ENCODE measurements at places on chromosomes 7 and 10.
A peak's percentile ranks its signal among the peaks of the same experiment; 100 is the strongest.

- DNase-seq, result no peak
These were observed 186.7 kb upstream of the KLF6 start for GRCh38 chr10:3971713-3972112.

GRCh38 chr10:27820637-27821036, 75.0 kb upstream of the MKX start:
- DNase-seq, result no peak

DNA sequence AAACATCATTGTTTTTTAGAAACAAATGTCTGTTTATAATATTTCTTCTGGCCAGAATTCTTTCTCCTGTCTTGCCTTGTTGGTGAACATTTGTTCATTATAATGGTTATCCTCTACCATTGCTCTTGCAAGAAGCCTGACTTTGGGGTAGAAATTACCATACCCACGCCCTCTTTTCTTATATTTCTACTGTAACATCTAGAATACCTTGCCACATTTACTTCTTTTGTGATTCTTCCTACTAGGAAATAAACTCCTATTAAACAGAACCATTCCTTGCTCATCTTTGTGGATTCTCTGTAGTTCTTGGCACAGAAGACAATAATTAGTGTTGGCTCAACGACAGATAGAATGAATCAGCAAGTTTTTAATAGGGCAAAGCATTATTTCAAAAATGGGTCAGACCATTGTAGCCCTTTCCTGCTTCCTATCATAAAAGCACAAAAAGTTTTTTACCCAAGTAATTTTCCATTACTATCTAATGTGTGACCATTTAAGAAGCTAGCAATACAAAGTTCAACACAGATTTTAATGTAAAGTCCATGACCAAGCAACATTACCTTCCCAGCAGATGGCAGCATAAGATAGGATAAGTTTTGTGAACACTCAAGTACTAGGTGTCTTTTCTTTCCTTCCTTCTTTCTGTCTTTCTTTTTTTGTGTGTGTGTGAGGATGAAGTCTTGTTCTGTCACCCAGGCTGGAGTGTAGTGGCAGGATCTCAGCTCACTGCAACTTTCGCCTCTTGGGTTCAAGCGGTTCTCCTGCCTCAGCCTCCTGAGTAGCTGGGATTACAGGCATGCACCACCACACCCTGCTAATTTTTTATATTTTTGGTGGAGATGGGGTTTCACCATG, 270.4 kb downstream of the HGF start:
- DNase-seq, result no peak

DNA sequence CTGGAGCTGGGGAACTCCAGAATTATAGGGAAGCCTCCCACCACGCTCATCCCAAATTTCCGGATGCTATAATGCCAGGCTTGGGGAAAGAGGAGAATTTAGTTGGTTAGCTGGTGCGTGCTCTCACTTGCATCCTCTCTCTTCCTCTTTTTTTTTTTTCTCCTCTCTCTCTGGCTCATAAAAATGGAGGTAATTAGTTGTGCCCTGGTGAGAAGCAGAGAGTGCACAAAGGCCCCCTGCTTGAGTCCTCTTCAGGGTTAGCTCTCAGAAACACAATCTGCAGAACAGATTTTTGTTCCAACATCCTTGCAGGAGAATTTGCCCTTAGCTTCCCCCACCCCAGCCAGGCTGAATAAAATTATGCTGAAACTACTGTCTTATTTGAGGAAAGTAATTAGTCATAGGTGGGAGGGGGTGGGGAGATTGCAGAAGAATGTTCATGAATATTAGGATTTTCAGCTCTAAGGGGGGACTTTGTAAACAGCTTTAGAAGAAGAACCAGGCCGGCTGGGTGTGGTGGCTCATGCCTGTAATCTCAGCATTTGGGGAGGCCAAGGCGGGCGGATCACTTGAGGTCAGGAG, 7.6 kb downstream of the SERPINE1 start:
- DNase-seq, result no peak

DNA sequence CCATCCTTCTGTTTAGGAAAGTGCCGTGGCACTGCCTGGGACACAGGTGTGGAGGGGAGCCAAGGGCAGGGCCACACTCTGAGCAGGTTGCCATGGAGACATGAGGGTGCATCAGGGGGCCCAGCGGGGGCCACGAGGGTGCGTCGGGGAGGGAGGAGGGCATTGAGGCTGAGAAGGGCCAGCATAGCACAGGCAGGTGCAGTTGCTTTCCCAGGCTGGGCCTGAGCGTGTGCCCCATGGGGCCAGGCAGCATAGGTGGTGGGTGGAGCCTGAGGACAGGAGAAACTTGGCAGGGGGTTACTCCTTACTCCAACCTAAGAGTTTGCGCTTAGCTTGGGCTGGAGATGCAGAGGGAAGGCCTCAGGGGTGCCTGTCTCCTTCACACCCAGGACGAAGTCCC, 15.2 kb downstream of the YKT6 start:
- DNase-seq, result no peak

- DNase-seq, result peak; percentile 44
These were observed 708 bp upstream of the GPR85 start for GRCh38 chr7:113087071-113087998.

DNA sequence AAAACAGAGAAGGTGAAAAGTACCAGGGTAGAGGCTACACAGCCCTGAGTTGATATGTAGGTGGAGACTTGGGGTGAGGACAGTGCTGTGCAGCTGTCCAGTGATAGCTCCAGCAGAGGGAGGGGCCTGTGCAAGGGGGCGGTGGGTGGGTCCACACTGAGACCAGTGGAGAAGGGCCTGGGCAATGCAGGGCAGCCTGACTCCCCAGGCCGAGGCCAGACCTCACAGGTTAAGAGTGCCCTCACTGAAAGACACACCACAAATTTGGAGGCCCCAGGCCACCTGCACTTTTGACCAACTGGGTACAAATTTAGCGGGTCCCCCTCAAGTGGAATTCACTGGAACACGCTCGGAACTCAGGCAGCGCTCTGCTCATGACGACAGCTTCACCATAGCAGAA, 6.7 kb upstream of the RASGEF1A start:
- DNase-seq, result no peak

DNA sequence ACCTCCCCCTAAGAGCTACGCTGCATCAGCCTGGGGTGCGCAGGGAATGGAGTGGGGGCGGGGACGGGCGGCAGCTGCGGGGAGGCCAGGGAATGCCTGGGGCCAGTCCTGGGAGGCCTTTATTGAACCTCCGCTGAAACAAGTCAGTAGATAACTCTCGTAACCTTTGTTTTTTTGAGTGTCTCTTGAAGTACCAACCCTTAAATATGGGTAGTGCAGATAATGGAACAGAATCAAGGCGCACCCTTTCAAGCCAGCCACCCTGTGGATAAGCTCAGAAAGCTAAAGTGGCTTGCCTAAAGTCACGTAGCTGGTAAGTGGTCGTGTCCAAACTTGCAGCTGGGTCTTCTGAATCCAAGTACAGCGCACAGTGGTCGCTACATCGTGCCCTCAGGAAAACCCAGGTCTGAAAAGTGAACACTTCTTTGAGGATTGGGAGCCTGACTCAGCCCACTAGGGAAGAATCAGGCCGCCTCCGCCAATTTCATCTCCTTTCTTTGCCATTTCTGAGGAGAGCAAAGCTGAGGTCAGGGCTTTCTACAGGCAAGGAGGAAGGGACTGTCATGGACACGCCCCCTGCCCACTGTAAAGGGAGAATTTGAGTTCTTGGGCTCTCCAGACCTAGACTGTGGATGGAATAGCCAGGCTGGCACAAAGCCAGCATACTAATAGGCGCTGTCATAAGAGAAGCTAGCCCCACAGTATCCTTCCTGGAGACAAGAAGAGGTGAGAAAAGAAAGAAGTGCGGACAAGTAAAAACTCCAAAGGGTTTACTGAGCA, 3.2 kb upstream of the EGR2 start:
- no peak for DNase-seq

GRCh38 chr10:77287647-77288120, 349.9 kb downstream of the KCNMA1 start:
- DNase-seq, result no peak

DNA sequence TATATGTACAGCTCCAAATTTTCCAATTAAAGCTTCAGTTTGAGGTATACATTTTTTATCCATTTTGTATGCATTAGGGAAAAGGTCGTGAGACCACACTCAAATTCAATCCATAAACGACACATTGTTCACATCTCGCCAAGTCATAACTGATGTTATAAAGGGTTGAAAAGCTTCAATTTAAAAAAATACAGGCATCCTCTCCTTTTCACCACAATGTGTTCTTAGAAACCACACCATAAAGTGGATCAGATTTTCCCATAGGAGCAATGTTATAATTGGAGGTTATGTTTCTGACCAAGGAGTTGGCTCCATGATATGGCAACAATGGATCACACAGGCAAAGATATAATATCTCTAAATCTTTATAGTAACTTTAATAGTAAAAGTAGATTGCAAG, 663.6 kb downstream of the PARD3 start:
- DNase-seq, result no peak

DNA sequence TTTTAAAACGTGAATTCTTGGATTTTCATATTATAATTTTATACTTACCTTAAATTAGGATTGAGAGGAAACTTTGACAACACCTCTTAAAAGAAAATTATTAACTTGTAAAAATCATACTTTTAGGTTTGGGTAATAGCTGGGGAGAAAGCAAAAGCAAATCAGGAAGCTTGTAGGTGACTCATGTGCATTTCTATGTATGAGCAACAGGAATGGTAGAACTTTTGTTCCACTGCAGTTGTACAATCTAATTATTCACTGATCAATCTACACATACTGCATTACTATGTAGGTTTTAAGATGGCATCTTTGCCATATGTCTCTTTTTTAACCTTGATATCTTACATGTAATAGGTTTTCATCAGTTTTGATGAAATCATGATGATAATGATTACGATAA, 223.2 kb downstream of the PRKG1 start:
- no peak for DNase-seq

DNA sequence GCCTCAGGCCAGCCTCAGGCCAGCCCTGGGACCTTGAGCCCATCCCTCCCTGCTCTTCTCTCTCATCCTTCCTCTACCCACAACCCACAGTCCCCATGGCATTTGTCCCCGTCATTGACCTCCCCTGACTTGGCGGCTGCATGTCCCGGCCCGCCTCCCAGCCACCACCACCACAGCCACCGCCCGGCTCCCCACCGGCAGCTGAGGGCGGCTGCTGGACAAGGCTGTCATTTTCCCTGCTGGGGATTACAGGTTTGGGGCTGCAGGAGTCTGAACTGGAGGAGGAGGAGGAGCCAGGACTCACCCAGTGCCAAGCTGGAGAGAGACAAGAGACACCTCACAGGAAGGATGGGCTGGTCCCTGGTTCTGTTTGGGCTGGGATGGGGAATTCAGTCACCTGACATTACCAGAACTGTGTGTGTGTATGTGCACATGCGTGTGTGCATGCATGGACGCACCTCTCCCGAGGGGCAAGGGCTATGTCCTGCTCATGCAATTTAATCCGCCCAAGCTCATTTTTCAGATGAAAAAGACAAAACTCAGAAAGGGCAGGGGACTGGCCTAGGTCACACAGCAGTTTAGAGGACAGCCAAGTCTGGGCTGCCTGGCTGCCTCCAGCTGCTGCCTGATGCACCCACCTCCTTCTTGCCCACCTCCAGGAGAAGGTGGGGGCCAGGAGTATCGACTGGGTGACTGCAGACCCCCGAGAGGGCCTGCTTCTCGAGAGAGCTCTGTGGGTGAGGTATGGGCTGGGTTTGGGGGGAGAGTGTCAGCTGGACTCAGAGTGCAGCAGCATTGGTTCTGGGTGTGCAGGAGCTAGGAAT, 113.1 kb downstream of the ZMIZ1 start:
- DNase-seq, result no peak

- no peak for DNase-seq
These were observed 220.5 kb downstream of the DNAJB6 start for GRCh38 chr7:157557263-157557662.

- DNase-seq, result no peak
These were observed 20.7 kb downstream of the ZMIZ2 start for GRCh38 chr7:44769376-44769775.

DNA sequence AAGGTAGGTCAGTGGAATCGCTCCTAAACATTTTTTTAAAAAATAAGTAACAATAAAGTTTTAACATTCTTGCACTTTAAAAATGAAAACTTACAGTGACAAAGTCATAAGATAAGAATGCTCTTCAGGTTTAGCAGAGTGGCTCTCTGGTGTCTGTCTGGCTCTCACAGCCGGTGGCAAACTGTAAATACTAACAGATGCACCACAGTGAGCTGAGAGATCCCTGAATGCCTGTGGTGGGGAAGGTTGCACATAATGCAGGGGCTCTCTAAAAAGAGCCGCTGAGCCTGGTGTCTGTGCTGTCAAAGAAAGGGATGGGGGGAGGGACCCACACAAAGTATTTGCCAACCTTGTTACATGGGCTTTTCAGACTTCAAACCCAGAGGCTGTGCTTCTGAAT, 498.3 kb downstream of the CCSER2 start:
- DNase-seq, result no peak

- no peak for DNase-seq
These were observed 20.5 kb downstream of the FBH1 start for GRCh38 chr10:5910323-5911100.

DNA sequence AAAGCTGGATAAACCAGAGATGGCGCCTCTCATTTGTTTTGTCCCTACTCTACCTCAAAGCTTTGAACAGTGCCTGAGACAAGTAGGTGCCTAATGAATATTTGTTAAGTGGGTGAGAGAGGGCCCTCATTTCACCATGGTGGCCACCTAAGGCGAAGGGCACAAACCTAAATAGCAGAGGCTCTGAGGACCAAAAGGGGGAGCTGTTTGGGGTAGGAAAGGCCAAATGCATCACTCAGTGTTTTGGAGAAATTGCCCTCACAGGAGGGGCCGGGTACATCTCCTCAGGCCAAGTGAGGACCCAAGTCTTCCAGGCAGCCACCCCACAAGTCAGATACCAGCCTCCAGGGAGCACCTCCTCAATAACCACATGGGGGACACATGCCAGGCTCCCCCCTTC, 14.0 kb downstream of the IMPDH1 start:
- DNase-seq, result no peak

GRCh38 chr10:56537984-56538383, 176.9 kb upstream of the ZWINT start:
- DNase-seq, result peak; percentile 7

- DNase-seq, result no peak
These were observed 25.7 kb downstream of the STK32C start for GRCh38 chr10:132281915-132282666.

- DNase-seq, result no peak
These were observed 4.2 kb upstream of the NT5C3A start for GRCh38 chr7:33066771-33067170.

- peak; percentile 77 for DNase-seq
These were observed 137.3 kb downstream of the SEMA3C start for GRCh38 chr7:80781561-80781979.

GRCh38 chr7:143405173-143406001, 3.3 kb downstream of the EPHA1 start:
- DNase-seq, result peak; percentile 43

DNA sequence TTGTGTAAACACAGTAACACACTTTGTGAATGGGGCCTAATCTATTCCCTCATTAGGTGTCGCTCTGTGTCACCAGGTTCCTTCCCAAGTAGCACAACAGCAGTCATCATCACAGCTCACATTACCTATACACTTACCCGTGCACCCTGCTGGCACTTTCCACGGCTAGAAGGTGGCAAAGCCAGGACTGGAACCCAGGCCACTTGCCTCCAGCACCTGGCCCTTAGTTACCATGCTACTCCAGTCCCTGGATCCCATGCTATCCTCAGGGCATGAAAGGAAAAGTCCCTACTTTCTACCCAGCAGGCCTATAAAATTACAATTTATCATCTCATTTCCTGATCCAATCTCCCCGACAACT, 18.4 kb downstream of the SMURF1 start:
- no peak for DNase-seq

All from MG63 (cell line).